ENCODE measurements at places on chromosomes 7 and 10.

GRCh38 chr10:3235996-3236510 lies 63.5 kb upstream of the PITRM1 start:
- no peak for DNase-seq

DNA sequence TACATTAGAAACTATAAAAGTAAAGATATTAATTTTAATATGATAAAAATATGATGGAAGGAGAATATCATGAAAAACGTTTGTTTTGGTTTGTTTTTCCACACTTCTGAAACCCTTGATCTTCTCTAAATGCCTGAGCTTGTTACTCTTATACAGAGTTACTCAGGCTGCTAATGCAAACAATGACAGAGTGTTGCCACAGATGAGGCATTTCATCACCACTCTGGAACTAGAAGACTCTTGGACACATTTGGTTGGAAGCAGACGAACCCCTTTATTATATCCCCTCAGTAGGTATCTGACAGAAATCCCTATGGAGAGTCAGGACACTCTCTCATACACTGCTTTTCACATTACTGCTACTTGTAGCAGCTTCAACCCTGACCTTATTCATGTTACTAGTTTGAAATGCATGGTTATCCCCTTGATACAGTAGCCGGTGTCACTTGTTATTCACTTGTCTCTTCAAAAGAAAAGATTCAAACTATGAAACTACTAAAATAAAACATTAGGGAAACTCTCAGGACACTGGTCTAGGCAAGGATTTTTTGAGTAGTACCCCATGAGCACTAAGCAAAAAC lies 66.9 kb downstream of the SEMA3C start:
- no peak for DNase-seq

GRCh38 chr7:105325216-105325904 lies 63.4 kb downstream of the SRPK2 start:
- DNase-seq, result no peak

- DNase-seq, result no peak
Measured at GRCh38 chr10:44298713-44299112, 86.2 kb downstream of the CXCL12 start.

GRCh38 chr7:96026010-96026409 lies 253.7 kb downstream of the DYNC1I1 start:
- peak; percentile 13 for DNase-seq
